ENCODE measurements at places on chromosomes 6 and 20. TPM values are rescaled to one million over a fixed set of nuclear protein-coding genes. Genes with fewer than 3 reads are reported as not detected.
A peak's percentile ranks its signal among the peaks of the same experiment; 100 is the strongest.

The PLCB1 gene
- 8.1 TPM for total RNA-seq

The OVOL2 gene
- not detected for total RNA-seq

The PDYN gene
- total RNA-seq, result not detected

The ASIP gene
- total RNA-seq, result not detected

The FNDC11 gene
- total RNA-seq, result 1.3 TPM

The TTLL9 gene
- total RNA-seq, result 0.46 TPM

The STMND1 gene
- total RNA-seq, result not detected

GRCh38 chr6:150377211-150377781, 8.5 kb downstream of the IYD start:
- H3K27ac ChIP-seq, result no peak overlapping the region
- no peaks in the 10 kb centered on the region for H3K36me3 ChIP-seq
- H3K27me3 ChIP-seq, result no peaks in the 10 kb centered on the region
- no peak for DNase-seq

DNA sequence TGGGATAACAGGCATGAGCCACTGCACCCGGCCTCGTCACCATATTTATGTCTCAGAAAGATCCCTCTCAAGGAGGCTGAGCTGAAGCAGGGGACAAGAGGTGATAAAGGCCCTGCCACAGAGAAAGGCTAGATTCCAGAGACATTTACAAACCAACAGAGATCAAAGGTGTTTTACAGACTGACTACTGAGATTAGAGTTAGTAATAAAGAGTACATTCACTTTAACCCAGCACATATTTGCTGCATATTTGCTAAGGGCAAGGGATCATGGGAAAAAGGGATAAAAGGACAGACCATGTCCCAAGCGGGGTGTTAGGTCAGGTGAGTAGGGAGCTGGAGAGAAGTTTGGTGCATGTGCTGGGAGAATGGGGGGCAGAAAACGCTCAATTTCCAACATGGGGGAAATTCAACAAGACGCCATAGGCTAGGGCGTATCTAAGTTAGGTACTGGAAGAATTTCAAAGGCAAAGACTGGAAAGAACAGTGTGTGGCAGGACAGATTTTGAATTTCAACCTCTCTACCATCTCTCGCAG, 43.8 kb upstream of the SEC63 start:
- no peaks in the 10 kb centered on the region for H3K36me3 ChIP-seq
- no peak overlapping the region for H3K27ac ChIP-seq
- peaks cover 14% of the 10 kb centered on the region for H3K4me1 ChIP-seq
- peaks cover 2% of the 10 kb centered on the region for H3K27me3 ChIP-seq

DNA sequence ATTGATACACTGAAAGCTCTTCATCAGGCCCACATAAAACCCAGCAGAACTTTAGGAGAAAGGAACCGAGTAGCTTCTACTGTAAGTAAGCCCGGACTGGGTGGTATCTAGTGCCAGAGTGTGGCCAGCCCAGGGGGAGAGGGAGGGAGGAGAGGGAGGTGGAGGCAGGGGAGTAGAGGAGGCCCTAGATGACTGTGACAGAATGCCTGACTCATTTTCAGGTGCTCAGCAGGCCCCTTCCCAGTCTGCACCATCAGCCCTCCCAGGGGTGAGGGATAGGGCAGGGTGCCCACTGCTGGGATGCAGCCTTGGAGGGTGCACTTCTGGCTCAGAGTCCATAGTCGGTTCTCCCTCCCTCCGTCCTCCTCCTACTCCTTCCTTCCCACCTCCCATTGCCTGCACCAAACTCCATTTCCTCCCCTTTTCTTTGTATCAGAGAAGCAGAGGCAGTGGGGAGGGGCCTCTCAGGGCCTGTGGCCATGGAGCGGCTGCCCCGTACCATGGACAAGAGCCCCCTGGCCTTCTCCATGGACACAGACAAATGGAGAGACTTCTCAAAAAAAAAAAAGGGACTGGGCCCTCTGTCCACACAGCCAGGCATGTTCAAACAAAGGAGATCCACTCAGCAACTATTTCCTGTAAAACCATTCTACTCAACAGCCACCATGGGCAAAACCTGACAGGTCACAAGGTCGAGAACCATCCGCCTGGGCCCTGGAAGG, 184.9 kb upstream of the SNX9 start:
- no peak overlapping the region for H3K4me3 ChIP-seq
- H3K27ac ChIP-seq, result peak overlapping the region; percentile 16
- H3K27me3 ChIP-seq, result peaks cover 3% of the 10 kb centered on the region
- H3K36me3 ChIP-seq, result peaks cover 17% of the 10 kb centered on the region
- H3K4me1 ChIP-seq, result peaks cover 23% of the 10 kb centered on the region
- no peak for DNase-seq

GRCh38 chr6:92273694-92274093, 1145.7 kb downstream of the EPHA7 start:
- H3K36me3 ChIP-seq, result no peaks in the 10 kb centered on the region
- H3K27me3 ChIP-seq, result no peaks in the 10 kb centered on the region
- H3K4me3 ChIP-seq, result no peak overlapping the region
- no peak for DNase-seq

- no peak overlapping the region for H3K4me3 ChIP-seq
- H3K27me3 ChIP-seq, result no peaks in the 10 kb centered on the region
- no peaks in the 10 kb centered on the region for H3K4me1 ChIP-seq
- no peak overlapping the region for H3K27ac ChIP-seq
- H3K36me3 ChIP-seq, result no peaks in the 10 kb centered on the region
These were observed 34.8 kb upstream of the PLCB1 start for GRCh38 chr20:8097307-8097706.

GRCh38 chr6:119540417-119540816, 190.9 kb upstream of the MAN1A1 start:
- no peak overlapping the region for H3K4me3 ChIP-seq
- no peak for DNase-seq
- no peaks in the 10 kb centered on the region for H3K36me3 ChIP-seq
- H3K4me1 ChIP-seq, result no peaks in the 10 kb centered on the region

DNA sequence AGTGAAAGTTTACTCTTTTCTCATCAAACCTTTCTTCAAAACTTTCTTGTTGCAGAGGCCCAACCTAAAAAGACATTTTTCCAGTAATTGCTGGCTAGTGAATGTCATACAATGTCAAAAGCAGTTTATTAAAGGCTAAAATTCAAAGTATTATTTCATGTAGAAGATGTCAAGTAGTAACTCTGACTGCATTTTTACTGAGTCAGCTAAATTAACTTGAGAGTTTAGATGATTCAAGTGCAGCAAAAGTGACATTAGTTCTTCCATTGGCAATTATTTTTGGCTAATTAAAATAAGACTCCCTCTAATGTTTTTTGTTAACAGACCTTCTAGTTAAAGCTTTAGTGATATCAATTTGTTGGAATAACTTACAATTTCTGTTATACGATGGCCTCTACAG, 1438.5 kb downstream of the GRIK2 start:
- H3K27ac ChIP-seq, result no peak overlapping the region
- peaks cover 2% of the 10 kb centered on the region for H3K4me1 ChIP-seq
- no peak for DNase-seq

- peak; percentile 41 for DNase-seq
- no peak within 1 kb of the TSS for H3K4me3 ChIP-seq
- peaks cover 5% of the 10 kb centered on the region for H3K27me3 ChIP-seq
- no peak within 1 kb of the TSS for H3K27ac ChIP-seq
- H3K36me3 ChIP-seq, result peaks cover 10% of the 10 kb centered on the region
These were observed at the start of gene SLC17A9 for GRCh38 chr20:62952373-62952967. Gene SLC17A9, plus strand, starts transcription at chr20:62952709. Its CDS starts 122 bp downstream, at chr20:62952831.

GRCh38 chr20:44959638-44960102, 527 bp downstream of the TOMM34 start:
- no peak for DNase-seq
- H3K4me1 ChIP-seq, result peaks cover 37% of the 10 kb centered on the region
- peak overlapping the region; percentile 93 for H3K4me3 ChIP-seq
- peak overlapping the region; percentile 77 for H3K27ac ChIP-seq
- peaks cover 11% of the 10 kb centered on the region for H3K27me3 ChIP-seq

DNA sequence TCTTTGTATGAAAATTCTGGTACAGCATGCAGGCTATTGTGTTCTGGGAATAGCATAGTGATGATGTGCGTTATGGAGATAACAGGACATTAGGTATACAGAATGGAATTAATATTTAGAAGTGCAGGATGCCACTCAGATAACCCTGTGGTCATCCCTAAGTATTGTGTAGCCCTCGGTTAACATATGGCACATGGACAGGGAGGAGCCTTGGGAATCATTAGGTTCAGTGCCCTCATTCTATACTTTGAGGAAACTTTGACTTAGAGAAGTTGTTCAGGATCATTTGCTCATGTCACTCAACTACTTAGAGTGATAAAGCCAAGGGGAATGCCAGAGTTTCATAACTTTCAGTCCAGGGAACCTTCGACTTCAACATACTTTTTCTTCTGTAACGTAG, 185.9 kb downstream of the UST start:
- no peaks in the 10 kb centered on the region for H3K36me3 ChIP-seq
- no peak overlapping the region for H3K4me3 ChIP-seq
- no peaks in the 10 kb centered on the region for H3K27me3 ChIP-seq

- peaks cover 24% of the 10 kb centered on the region for H3K4me1 ChIP-seq
- no peak overlapping the region for H3K4me3 ChIP-seq
- no peak overlapping the region for H3K27ac ChIP-seq
These were observed 50.7 kb downstream of the SYNJ2 start for GRCh38 chr6:158032354-158032733.

- no peak overlapping the region for H3K4me3 ChIP-seq
- H3K27ac ChIP-seq, result no peak overlapping the region
These were observed 148.2 kb upstream of the PMEPA1 start for GRCh38 chr20:57857969-57858368.

- no peak overlapping the region for H3K27ac ChIP-seq
- no peak for DNase-seq
- no peaks in the 10 kb centered on the region for H3K36me3 ChIP-seq
- peaks cover 6% of the 10 kb centered on the region for H3K4me1 ChIP-seq
- H3K4me3 ChIP-seq, result no peak overlapping the region
These were observed 6.3 kb downstream of the ADTRP start for GRCh38 chr6:11772109-11772825.

DNA sequence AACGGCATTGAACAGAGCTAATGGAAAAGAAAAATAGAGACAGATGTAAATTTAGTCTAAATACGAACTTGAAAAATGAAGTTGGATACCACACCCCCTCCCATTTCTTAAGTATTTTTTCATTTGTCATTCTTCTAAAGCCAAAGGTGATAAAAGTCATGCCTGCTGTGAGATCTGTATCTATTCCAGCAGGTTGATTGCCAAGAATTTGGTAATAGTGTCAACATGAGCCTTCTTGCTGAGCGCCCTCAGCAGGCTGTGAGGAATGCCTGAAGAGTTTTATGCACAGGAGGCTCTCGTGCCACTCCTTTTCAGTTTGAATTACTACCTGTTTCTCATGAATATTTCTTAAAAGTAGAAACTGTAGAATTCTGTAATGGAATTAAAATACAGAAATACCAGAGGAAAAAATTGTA, 165.4 kb downstream of the QKI start:
- H3K4me1 ChIP-seq, result peaks cover 16% of the 10 kb centered on the region
- H3K4me3 ChIP-seq, result no peak overlapping the region
- DNase-seq, result no peak

DNA sequence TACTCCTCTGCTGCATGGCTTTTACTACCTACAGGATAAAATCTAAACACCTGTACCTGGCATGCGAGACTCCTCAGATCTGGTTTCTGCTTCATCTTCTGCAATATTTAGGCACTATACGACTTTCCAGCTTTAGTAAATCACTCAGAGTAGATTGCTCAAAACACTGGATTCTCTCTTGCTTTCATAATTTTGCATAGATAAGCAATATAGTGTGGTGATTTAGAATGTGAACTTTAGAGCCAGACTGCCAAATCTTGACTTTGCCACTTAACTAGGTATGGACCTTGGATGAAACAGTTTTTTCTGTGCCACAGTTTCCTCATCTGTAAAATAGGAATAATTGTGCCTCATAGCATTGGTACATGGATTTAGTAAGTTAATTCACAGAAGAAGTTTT, 28.9 kb downstream of the CEP57L1 start:
- no peak overlapping the region for H3K27ac ChIP-seq
- H3K4me1 ChIP-seq, result peaks cover under 1% of the 10 kb centered on the region
- no peak overlapping the region for H3K4me3 ChIP-seq
- H3K36me3 ChIP-seq, result no peaks in the 10 kb centered on the region
- DNase-seq, result no peak
- H3K27me3 ChIP-seq, result peaks cover 3% of the 10 kb centered on the region

GRCh38 chr6:96466147-96466863, 55.3 kb upstream of the UFL1 start:
- no peaks in the 10 kb centered on the region for H3K4me1 ChIP-seq
- DNase-seq, result no peak
- no peak overlapping the region for H3K4me3 ChIP-seq
- H3K36me3 ChIP-seq, result no peaks in the 10 kb centered on the region
- peaks cover 2% of the 10 kb centered on the region for H3K27me3 ChIP-seq
- H3K27ac ChIP-seq, result no peak overlapping the region

DNA sequence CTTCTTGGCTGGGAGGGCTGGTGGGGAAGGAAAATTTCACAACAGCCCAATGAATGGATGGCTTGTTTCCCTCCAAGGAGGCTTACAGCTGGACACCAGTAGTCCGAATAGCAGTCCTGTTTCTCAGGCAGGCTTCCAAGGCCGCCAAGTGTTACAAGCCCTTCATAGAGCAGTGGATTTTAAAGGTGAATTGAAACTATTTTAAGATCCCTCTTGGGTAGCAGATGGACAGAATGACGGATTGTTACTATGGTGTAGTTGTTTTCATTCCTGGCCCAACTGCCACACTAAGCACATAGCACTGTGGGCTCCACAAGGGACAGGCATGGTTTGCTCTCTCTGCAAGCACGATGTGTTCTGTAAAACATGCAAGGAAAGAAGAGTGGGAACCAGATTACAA, 203.3 kb upstream of the TAB2 start:
- no peak overlapping the region for H3K4me3 ChIP-seq
- peaks cover 1% of the 10 kb centered on the region for H3K27me3 ChIP-seq
- DNase-seq, result no peak

DNA sequence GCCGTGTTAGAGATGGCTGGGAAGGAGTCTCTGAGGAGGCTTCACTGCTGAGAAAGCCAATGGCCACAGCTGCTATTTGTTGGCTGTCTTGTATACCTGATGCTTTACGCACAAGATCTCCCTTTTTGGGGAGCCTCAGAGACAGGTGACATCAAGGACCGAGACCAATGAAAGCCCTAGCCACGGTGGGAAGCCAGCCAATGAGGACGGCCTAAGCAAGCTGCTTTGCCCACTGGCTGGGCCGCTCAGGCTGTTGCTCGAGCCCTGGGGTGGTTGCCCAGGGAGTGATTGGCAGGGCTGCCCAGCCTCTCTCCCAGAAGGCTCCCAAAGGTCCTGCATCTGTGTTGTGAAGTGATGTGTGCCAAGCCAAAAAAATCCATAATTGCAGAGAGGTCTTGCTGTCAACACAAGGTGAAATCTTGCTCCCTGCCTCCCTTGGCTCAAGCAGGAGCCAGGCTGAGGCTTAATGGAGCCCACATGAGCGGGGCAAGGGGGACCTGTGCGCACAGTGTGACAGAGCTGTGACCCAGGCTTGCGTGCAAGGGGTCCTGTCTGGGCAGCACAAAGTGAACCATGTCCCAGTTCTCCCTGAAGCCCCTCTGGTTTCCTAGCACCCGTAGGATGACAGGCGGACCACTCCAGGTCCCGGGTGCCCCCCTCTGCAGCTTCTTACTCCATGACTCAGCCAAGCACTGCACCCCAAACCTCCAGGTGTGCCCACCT, 4.3 kb downstream of the MMP24OS start:
- peaks cover 6% of the 10 kb centered on the region for H3K4me1 ChIP-seq
- DNase-seq, result no peak
- H3K27ac ChIP-seq, result no peak overlapping the region
- H3K27me3 ChIP-seq, result peaks cover 24% of the 10 kb centered on the region

Data from endothelial cell (in vitro differentiated cells).